ENCODE measurements at places on chromosomes 13 and 19.

DNA sequence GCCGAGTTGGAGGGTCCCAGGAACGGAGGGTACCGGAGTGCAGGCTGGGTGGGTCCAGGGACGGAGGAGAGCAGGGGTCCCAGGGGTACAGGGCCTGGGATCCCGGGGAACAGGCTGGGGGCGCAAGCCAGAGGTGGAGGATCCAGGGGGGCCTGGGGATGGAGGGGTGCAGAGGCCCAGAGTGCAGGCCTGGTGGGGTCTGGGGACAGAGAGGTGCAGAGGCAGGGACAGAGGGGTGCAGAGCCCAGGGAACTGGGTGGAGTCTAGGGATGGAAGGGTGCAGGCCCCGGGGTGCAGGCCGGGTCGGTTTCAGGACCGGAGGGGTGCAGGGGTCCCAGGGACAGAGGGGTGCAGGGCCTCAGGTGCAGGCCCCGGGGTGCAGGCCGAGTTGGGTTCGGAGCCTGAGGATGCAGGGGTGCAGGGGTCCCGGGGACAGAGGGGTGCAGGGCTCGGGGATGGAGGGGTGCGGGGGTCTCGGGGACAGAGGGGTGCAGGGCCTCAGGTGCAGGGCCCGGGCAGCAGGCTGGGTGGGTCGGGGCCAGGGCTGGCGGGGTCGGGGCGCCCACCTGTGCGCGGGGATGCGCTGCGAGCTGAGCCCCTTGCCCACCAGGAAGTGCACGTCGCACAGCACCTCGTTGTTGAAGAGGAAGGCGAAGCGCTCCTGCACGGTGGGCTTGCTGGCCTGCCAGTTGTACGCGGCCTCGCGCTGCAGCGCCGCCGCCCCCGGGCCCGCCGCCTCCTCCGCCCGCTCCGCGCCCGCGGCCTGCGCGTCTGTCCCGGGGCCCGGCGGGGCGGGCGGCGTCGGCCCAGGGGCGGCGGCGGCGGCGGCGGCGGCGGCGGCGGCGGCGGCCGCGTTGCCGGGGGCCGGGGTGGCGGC, 545 bp downstream of the BTBD2 start:
- peak; percentile 66 for DNase-seq

DNA sequence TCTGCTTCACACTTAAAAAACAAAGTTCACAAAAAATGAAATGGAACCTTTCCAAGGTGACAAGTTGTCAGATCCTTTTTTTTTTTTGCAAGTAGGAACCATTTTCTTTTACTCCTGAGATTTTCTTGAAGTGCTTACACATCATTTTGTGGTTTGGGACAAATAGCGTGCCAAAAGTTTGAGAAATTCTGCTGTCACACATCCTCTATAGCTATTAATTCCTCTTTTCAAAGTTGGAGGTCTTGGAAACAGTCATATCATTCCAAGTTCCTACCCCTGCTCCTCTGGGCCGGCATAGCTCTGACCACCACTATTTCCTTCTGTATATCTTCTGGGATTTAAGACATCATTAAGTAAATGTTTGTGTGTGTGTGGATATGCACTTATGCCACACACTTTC, 421.6 kb upstream of the SLC10A2 start:
- no peak for DNase-seq

GRCh38 chr13:77516342-77516789, 19.1 kb upstream of the SCEL start:
- DNase-seq: peak; percentile 26

DNA sequence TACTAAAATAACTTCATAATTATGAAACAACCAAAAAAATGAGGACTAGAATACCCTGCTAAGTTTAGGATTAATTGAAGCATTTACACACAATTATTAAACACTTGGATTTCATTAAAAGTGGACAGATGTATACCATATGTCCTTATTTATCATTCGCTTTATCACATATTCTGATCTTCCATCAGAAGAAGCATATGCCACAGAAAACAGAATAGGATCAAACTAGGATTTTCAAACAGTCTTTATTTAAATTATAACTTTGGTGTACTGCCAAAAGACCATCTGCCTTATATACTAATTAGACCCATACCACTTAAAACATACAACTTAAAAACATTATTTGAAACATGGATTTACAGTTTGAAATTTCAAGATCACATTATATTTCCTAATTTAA, 727.1 kb upstream of the KLHL1 start:
- no peak for DNase-seq

DNA sequence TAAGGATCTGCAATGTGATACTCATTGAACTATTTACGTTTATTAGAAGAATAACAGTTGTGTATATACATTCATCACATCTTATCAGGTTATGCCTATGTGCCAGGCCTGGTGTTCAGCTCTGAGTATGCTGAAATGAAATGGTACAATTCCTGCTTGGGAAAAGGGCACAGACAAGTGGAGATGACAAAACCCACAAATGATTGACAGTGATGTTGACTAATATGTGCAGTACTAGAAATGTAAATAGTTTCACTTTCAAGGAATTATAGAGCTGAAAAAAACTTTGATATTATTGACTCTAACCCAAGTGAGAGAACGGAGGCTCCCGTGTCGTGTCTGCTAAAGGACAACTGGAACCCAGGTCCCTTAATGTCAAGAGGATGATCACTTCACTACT, 386.8 kb upstream of the DACH1 start:
- no peak for DNase-seq

DNA sequence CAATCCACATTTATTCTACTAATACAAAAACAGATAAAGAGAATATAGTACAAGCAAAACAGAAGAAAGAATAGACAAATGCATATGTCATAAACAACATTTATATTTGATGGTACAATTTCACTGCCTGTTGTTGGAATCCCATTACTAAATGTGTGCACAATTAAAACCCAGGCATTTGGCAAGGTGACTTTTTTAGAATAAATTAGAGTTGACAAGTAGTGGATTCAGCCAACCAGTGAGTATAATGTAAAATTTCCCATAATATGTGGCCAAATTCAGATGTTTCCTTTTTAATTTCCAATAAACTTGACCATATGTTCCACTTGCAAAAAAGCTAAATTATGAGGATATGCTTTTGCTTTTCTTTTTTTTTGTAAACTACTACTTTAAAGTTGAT, 1578.8 kb downstream of the OLFM4 start:
- DNase-seq: no peak

GRCh38 chr19:35738021-35738886, 4.0 kb downstream of the IGFLR1 start:
- no peak for DNase-seq

DNA sequence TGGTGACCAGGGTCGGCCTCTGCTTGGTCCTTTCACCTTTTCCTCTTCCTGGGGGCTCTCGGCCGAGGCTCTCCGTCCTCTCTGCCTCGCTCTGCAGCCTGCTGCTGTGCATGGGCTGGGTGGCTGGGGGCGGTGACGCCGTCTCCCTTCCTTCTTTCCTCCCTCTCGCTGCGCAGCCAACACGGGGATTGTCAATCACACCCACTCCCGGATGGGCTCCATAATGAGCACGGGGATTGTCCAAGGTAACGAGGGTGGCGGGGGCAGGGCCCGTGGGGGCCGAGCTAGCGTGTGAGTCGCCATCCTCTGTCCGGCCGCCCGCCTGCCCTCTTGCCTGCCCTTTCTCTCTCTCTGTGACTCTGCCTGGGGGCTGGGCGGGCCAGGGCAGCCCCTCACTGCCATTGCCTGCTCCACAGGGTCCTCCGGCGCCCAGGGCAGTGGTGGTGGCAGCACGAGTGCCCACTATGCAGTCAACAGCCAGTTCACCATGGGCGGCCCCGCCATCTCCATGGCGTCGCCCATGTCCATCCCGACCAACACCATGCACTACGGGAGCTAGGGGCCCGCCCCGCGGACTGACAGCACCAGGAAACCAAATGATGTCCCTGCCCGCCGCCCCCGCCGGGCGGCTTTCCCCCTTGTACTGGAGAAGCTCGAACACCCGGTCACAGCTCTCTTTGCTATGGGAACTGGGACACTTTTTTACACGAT, 7.1 kb downstream of the YIPF2 start:
- no peak for DNase-seq

DNA sequence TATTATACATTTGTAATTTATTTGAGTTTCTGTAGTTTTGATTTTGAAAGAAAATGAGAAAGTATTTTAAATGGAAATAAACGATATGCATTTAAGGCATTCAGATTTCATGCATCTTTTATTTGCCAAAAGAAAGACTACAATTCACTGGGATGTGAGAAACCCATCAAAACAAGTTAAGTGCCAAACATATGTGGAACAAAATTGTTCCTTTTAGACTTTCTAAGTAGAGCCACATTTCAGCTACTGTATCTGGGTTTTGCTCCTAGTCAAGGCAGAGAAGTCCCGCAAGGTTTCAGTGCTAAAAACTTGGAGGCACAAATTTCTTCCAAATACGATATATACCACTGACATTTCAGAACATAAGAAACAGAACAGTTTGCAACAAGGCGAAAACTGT, 1191.9 kb downstream of the SLITRK5 start:
- no peak for DNase-seq

DNA sequence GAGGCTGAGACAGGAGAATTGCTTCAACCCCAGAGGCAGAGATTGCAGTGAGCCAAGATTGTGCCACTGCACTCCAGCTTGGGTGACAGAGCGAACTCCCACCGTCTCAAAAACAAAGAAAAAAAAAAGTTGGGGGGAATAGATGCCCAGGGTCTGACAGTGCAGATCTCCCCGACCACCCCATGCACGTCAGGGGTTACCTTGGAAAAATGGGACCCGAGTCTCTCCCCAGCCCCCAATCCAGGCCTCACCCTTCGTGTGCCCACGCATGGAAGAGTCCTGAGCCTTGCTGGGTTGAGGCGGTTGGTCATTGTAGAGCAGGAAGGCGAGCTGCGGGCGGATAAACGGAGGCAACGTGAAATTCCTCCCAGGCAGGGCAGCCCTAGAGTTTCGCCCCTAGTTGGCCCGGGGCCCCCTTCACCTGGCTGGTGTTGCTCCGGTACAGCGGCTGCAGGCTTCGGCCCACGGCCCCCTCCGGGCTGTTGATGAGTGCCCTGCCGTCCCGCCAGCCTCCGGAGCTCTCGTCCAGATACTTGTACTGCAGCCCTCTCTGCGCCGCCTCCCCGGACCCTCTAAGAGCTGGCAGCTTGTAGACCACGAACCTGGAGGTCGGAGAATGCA, 588 bp downstream of the DNASE2 start:
- peak; percentile 61 for DNase-seq

- DNase-seq: peak; percentile 74
These were observed 9.7 kb upstream of the ARHGAP45 start for GRCh38 chr19:1057176-1057855.

- peak; percentile 30 for DNase-seq
These were observed 450 bp downstream of the NDUFA11 start for GRCh38 chr19:5903056-5903623.

- no peak for DNase-seq
These were observed 65.4 kb upstream of the WDFY2 start for GRCh38 chr13:51518827-51519226.

GRCh38 chr19:17564781-17565180, 9.3 kb downstream of the COLGALT1 start:
- DNase-seq: peak; percentile 75

- no peak for DNase-seq
These were observed 34.4 kb downstream of the MAP4K1 start for GRCh38 chr19:38583219-38583984.

- no peak for DNase-seq
These were observed 10.1 kb upstream of the GJA3 start for GRCh38 chr13:20170921-20171320.

DNA sequence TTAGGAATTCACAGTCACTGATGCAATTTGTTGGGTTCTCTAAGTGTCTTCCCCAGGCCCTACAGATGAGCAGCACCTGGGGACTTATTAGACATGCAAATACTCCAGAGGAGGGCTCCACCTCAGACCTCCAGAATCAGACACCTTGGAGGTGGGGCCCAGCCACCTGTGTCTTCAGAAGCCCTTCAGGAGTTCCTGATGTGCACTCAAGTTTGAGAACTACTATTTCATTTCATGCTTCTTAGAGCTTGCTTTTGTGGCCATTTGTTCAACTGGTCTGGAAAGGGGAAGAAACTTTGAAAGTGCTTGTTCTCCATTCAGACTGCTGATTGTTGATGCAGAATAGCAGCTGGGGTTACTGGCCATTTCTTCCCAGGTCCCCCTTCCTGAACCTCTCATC, 472.0 kb downstream of the COG6 start:
- DNase-seq: no peak

GRCh38 chr19:20066861-20067260, 10.9 kb upstream of the ZNF90 start:
- DNase-seq: no peak

DNA sequence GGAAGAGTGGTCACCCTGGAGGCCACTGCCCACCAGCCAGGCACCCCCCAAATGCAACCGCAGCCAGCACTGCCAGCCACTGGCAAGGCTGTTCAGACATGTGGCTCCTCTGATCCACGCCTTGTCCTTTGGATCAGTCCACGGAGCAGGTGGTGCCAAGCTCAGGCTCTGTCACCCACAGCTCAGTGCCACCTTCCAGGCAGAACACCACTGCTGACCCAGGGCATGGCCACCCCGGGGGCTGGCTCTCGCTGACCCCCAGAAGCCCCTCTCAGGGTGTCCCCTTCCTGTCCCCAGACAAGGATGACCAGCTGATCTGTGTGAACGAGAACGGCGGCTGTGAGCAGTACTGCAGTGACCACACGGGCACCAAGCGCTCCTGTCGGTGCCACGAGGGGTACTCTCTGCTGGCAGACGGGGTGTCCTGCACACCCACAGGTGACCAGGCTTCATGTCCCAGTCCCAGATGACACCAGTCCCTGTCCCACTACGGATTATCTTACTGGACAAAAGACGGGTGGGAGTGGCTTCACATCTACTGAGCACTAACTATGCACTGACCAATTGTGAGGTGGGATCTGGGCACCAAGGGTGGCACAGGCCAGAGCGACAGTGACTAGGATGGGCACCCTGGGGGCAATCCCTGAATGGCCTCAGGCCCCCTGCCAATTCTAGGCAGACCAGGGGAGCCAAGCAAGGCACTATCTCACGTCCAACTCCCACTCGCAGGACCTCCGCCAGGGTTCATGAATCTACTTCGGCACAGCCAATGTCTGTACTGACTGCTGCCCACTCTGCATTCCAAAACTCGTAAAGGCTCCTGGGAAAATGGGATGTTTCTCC, 7.0 kb upstream of the F10 start:
- no peak for DNase-seq

DNA sequence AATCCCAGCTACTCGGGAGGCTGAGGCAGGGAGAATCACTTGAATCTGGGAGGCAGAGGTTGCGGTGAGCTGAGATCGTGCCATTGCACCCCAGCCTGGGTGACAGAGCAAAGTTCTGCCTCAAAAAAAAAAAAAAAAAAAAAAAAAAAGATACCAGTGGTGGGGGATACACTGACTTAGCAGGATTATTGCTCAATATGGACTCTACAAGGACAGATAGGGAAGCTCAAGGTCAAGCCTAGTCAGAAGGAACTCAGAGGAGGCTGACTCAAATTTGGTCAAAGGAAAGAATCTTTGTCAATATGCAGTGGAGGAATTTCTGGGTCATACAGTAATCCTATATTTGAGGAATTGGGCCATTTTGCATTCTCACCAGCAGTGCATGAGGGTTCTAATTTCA, 6.7 kb upstream of the DIAPH3 start:
- DNase-seq: no peak

DNA sequence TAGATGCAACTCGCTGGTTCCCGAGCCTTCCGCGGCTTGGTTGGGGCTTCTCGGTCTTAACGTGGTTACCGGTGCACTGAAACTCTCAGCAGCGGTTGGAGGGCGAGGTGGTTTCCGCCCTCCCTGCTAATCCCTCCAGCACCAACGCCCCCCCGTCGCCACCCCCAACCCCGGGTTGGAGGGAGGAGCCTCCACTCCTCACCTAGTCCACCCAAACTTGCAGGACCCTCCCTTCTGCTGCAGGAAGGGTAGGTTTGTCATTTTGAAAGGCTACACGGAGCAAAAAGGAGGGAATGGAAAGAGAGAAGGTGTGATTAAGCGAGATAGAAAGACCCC, 465.0 kb downstream of the ITGBL1 start:
- DNase-seq: no peak

Data from cardiac muscle cell (in vitro differentiated cells and primary cell).